ENCODE measurements at places on chromosomes 11 and 22.

GRCh38 chr11:77201991-77202841, 74.2 kb downstream of the MYO7A start:
- no peak for DNase-seq

DNA sequence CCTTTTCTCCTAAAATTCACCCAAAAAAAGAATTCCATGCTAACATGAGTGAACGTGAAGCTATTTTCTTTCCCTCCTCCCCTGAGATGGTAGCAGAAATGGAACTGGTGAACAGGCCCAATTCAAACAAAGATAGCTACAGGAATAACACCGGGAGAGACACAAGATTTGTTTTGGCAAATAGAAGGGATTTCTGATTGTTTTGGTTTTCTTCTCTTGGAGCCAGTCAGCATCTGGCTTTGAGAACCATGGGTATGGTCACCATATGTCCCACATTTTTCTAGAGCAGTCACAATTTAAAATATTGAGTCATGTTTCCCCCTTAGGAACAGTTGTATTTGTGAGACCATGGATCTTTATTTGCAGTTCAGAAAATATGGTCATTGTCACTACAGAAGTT, 214.1 kb downstream of the FAM76B start:
- no peak for DNase-seq

DNA sequence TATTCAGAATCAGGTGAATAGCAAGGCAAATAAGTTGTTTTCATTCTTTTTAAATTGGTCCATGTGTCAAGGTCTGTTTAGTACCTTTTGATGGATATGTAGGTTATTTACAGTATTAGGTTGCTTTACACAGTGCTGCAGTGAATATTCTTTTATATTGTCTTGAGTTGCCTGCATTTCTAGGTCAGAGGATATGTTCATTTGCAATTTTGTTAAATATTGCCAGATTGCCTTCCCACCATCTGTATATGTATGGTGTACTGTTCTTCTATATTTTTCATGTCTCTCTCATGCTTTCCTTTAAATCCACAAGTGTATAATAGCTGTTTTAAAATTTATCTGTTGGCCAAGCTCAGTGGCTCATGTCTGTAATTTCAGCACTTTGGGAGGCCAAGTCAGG, 24.6 kb downstream of the HIPK3 start:
- DNase-seq = no peak

DNA sequence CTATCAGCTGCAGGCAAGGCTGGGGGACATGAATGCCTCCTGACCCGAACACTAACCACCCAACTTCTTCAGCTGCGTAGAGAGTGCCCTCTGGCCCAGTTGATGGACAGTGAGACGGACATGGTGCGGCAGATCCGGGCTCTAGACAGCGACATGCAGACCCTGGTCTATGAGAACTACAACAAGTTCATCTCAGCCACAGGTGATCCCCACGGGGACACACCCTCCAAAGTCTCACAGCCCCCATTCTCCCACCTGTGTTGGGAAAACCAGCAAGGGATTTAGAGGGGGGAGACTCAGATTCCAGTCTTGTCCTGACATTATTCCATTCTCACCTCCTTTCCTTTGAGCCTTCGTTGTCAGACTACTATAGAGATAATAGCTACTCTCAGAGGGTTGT, 912 bp downstream of the VPS51 start:
- no peak for DNase-seq

DNA sequence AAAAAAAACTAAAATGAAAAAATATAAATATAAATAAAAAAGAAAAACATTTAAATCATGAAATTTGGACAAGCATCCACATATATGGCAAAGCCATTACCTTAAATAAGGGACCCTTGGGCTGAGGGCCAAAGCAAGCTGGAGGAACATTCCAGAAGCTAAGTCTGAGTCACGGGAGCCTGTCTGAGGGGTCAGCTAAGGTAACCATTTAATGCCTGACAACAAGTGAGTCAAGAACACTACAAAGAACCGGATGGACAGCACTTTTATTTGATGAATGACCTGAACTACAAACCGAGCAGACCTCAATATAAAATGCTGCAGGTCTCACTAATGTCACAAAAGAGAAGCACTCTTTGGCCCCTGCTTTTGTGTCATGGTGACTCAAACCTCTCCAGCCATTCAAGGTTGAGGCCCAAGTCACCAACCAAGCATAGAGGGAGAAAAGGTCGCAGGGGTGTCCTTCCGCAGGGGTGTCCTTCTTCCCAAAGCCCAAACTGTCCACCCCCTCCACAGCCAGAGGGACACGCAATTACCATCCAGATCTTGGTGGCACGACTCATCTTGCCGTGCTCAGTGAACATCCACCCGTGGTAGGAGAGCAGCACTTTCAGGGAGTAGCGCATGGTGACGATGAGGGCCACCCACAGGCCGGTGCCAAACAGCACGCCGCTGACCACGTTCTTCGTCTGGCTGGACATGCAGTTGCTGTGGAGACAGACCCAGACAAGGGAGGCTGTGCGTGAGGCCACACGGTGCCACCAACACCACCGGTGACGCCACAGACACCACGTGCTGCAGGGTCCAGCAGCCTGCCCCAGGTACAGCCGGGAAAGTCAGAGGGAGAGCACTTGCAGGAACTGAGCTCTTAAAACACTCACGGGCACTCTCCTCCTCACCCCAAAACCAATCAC, 34.5 kb downstream of the CPT1A start:
- no peak for DNase-seq

- DNase-seq = no peak
Measured at GRCh38 chr11:83681906-83682610, 395.9 kb upstream of the CCDC90B start.

DNA sequence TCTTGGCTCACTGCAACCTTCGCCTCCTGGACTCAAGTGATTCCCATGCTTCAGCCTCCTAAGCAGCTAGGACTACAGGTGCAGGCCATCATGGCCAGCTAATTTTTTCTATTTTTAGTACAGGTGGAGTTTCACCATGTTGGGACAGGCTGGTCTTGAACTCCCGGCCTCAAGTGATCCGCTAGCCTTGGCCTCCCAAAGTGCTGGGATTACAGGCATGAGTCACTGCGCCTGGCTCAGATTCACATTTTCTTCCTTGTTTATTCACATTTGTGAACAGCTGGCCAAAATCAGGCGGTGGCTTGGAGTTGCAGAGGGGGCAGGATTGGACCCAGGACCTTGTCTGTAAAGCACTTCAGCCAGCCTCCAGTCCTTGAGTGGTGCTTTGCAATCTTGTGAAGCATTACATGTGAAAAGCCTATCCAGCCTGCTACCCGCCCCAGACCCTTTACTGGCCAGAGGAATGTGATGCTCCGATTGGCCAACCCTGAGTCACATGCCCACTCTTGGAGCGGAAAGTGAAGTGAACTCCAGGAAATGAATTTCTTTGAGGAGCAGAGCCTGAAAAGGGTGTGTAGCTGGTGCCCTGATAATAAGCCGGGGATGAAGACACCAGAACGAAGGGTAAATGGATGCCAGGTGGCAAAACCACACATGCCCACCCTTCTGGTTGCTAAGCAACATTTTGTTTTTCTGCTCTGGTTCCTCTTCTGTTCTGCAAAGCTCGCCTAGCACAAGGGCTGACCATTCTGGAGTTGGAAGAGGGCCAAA, 62.6 kb upstream of the PTPRJ start:
- peak; percentile 96 for DNase-seq

DNA sequence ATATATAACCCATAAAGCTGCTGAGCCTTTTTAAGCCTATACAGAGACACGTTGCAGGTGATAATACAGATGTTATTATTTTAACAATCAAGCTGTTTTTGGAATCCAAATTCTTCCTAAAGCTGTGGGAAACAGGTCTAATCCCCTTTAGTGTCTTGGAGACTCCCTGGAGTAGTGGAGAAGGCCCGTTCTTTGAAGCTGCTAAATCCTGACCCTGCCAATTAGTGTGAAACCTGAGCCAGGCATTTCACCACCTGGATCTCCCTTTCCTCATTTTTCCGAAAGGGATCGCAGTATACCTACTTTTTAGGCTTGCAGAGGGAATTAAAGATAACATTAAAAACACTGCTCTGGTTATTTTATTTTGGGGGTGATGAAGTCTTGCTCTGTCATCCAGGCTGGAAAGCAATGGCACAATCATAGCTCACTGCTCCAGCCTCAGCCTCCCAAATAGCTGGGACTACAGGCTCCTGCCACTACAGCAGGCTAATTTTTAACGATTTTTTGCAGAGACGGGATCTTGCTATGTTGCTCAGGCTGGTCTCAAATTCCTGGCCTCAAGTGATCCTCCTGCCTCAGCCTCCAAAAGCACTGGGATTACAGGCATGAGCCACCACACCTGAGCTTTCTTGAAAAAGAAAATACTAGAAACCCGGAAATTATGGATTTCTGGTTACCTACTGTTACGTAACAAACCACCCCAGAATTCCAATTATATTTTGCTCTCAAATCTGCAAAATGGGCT, 1.7 kb upstream of the EIF4ENIF1 start:
- no peak for DNase-seq

DNA sequence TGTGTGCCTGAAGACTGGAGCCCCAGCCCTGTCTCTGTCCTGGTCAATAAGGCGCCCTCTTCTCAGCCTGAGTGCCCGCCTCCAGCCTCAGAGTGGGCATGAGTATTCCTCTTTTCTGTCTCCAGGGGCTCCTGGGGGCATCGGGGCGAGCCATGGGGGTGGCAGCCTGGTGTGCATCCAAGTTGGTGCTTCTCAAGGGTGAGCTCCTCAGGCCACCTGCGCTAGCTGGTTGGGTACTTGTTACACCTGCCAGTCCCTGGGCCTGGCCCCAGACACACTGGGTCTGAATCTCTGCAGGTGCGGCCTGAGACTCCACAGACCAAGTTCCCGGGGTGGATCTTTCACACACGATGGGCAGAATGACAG, 168.6 kb upstream of the B3GAT1 start:
- DNase-seq = peak; percentile 30

DNA sequence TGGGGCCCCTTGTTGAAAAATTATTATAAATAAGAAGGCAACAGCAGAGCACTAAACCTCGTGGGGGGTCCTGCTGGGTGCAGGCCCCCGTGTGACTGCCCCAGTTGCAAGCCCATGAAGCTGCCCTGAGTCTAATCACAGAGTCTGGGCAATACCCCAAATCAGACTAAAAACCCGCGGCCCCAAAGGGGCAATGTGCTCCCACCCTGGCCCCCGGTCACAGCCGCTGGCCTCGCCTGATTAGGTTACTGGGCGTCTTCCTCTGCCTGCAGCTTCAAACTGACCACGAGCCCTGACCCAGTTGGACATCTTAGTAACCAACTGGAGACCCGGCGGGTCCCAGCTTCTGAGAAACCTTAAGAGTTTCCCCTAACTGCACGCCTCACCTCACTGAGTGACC, 1.6 kb downstream of the CXCR5 start:
- no peak for DNase-seq

- DNase-seq = peak; percentile 92
Measured at GRCh38 chr22:36790648-36791047, 14.7 kb upstream of the IFT27 start.

GRCh38 chr11:33405834-33406602, 148.8 kb downstream of the HIPK3 start:
- DNase-seq = no peak

DNA sequence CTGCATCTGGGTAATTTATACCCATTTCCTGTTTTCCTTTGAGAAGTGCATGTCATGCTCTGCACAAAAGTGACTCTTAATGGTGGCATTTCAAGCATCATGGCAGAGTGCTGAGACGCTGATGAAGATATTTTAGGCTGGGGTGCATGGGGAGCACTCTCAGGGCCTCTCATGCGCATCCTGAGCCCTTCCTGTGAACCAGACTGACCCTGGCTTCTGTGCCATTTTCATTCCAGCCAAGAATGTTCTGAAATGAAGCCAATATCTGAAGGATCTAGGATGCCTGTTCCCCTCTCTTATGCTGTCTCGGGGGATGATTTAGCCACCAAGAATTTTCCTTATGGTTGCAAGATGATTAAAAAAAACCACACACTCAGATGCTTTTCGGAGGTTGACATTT, 61.5 kb downstream of the MIAT start:
- no peak for DNase-seq

- peak; percentile 15 for DNase-seq
Measured at GRCh38 chr11:41309716-41310115, 149.7 kb downstream of the LRRC4C start.

DNA sequence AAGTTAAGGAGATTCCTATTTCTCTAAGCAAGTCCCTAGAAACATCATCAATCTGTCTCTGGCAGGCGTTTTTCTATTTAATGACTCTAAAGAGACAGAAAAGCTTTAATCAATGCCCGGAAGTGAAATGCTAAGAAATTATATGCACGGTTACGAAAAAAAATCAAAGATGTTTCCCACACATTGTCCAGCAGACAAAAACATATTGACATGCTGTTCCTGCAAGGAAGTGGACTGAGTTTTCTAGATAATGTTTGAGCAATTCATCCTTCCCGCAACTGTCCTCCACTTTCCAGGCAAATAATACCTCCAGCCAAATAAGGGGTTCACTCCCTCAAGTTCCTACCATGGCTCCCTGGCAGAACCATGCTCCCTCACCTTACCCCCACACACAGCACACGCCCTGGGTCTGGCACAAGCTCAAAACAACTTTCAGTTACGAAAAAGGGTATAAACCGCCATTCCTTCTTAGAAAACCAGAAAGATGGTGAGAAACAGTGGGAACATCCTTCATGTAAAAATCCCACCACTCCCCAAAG, 29.6 kb downstream of the GALNT18 start:
- DNase-seq = no peak

- no peak for DNase-seq
Measured at GRCh38 chr11:79296141-79296540, 144.7 kb downstream of the TENM4 start.

DNA sequence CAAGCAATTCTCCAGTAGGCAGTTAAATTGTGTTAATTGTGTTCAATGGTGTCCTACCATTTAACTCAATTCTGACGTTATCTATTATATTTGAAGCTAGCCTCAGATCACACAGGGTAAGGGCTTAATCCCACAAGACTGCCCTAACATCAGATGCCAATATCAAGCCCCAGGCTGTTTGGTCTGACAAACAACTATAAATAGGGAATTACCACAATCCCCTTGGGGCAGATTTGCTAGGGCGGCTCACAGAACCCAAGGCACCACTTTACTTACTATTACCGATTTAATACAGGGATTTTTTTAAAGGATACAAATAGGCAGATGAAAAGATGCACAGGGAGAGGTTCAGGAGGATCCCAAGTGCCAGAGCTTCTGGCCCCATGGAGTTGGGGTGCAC, 678.4 kb downstream of the OPCML start:
- no peak for DNase-seq

- no peak for DNase-seq
Measured at GRCh38 chr11:121337078-121337477, 44.5 kb downstream of the SC5D start.

DNA sequence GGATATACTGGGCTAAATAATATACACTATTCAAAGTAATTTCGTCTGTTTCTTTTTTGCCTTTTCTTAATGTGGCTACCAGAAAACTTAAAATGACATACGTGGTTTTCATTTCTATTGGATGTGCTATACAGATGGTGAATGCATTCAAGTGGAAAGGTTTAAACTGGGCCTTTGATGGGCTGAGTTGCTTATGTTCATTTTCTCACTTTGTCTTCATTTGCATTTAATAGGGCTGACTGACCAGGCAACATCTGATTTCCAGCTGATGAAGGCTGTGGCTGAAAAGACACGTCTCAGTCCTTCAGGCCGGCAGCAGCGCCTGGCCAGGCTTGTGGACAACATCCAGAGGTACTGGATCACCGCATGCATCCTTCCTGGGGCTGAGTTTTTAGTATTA, 27.9 kb downstream of the PIWIL4 start:
- DNase-seq = no peak

- DNase-seq = peak; percentile 39
Measured at GRCh38 chr11:7098235-7098832, 9.5 kb downstream of the RBMXL2 start.

- DNase-seq = peak; percentile 4
Measured at GRCh38 chr22:27032091-27032761, 374.8 kb downstream of the MIAT start.

GRCh38 chr11:66569076-66569475, 670 bp upstream of the CTSF start:
- no peak for DNase-seq

Data from RPMI8226 (cell line).